ENCODE measurements at places on chromosomes 2 and 18.

GRCh38 chr2:195368249-195369217, 288.5 kb upstream of the SLC39A10 start:
- DNase-seq = no peak

- no peak for DNase-seq
Measured at GRCh38 chr2:120468136-120468535, 122.2 kb downstream of the INHBB start.

DNA sequence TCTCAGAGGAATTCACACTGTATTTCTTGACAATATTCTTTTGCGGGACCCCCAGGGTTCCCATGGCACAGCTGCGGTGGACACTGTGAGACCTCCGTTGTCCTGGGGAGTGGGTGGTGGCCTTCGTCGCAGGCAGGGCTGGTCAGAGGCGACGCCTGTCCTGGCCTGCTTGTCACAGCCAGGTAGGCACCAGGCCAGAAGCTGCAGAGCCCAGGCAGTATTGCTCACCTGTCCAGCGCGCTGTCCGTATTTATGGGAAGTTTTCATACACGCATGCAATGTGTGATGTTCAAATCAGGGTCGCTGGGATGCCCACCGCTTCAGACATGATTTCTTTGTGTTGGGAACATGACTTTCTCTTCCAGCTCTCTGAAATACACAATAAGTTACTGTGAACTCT, 126.6 kb downstream of the RTP5 start:
- DNase-seq = no peak

GRCh38 chr2:37125416-37125815, 31.4 kb downstream of the EIF2AK2 start:
- DNase-seq = no peak

GRCh38 chr18:48605408-48605845, 66.6 kb downstream of the CTIF start:
- no peak for DNase-seq

DNA sequence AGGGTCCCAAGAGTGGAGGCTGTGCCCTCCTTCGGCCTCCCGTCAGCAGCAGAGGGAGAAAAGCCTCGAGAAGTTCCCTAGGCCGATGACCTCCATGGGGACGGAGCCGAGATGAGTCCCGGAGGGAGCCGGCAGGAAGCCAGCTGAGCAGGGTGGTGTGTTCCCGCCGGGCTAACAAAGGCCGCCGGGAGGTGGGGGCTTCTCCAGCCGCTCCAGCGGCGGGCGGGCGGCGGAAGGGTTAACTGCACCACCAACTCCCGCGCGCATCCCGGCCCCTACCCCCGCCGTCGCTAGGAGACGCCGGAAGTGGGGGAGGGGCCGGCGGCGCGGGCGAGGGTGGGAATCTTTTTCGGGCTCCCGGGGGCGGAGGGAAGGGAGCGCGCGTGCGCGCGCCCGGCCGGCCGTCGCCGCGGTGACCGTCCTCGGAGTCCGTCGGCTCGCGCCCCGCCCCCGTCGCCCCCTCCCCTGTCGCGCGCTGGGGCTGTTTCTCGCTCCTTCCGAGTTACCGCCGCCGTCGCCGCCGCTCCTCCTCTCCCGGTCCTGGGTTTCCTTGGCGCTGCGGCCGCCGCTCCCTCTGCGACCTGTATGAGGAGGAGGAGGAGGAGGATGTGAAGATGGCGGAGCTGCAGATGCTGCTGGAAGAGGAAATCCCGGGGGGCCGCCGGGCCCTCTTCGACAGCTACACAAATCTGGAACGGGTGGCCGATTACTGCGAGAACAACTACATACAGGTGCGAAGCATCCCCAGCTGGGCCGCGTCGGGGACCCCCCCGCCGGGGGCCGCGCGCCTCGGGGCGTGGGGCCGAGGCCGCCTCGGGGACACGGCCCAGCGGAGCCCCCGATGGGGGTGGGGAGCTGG, at the start of gene ABI2:
Gene ABI2 (plus strand): TSS at position 494 of the 859 bp plus-strand sequence. CDS start 121 bp downstream, at position 615.
- DNase-seq = peak; percentile 89

DNA sequence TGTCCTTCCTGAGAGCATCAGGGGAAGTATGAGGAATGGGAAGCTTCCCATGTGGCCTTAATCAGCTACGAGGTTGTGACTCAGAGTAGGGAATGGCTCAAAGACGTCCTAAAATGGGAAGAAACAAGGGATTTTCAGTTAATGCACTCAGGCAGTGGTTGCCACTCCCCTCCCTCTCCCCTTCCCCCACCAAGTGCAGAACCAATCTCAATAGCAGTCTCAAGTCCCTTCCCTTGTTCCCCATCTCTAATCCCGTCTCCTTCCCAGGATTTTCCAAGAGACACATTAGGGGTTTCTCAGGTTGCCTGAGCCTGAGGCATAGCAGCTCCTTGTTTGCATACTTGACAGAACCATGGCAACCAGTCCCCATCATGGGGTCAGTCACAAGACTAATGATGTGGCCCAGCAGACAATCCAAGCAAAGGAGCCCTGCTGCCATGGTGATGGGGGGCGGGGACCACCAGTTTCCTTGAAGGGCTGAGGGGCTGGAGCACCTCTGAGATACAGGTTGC, 18.2 kb upstream of the RESP18 start:
- no peak for DNase-seq

DNA sequence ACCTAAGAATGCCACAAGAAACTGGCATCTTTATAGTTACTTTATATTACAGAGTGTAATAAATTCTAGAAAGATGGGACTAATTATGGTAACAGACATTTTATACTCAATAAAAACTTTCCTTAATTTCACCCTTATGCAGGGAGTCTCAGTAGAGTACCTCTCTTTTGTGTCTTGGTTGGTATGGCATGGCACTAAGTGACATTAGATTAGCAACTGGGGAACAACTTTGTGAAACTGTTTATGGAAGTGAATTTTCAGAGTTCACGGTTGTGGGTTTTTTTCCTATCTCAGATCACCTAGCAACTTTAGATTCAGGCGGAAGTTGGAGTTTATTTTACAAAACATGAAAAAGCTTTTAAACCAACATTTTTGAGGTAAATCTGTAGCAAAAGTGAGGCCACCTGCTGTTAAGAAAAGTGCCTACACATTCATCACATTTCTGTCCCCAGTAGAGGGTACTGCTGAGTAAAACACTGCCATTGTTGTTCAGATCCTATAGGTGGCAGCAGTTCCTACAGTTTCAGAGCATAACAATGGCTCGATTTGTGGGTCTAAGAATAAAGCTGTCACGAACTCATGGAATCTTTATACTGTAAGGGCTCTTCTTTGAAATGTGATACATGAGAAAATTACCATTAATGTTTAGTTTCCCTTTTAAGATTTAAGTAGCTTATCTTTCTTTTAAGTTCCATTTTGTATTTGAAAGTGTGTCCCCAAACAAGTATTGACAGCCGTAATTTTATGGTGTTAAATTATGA, 117.6 kb downstream of the CAMKMT start:
- peak; percentile 66 for DNase-seq

DNA sequence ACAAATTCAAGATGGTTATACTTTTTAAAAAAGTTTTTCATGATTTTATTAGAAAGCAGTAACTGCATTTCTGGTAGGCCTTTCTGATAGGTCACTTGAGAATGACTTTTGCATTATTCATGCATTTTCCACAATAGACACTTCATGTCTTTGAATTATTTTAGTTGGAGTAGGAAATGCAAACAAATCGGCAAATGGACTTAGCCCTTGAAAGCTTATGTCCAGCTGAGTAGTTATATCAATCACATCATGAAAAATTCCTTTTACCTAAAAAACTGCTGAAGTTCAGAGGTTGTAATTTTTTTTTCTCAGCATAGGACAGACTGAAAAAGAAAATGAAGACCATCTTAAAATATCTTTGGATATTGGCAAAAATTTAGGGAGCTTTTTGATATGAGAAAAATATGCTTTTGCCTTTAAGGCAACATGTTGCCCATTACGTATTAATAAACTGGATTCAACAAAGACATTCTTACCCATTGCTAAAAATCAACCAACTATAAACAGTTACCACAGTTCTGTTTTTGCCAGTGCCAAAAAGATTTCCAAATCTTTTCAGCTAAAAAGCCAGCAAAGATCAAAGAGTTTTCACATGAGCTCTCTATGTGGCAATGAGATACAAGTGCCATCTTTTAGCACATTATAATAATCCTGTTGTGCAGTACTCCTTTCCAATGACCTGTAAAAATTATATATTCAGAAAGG, 45.5 kb upstream of the FRZB start:
- DNase-seq = no peak

- no peak for DNase-seq
Measured at GRCh38 chr2:169778446-169778845, 20.2 kb upstream of the SSB start.

All from NCI-H1105 (cell line).